ENCODE measurements at places on chromosomes 6 and 20.

- no peak for DNase-seq
Observed at GRCh38 chr20:19407736-19408135, 195.3 kb downstream of the SLC24A3 start.

DNA sequence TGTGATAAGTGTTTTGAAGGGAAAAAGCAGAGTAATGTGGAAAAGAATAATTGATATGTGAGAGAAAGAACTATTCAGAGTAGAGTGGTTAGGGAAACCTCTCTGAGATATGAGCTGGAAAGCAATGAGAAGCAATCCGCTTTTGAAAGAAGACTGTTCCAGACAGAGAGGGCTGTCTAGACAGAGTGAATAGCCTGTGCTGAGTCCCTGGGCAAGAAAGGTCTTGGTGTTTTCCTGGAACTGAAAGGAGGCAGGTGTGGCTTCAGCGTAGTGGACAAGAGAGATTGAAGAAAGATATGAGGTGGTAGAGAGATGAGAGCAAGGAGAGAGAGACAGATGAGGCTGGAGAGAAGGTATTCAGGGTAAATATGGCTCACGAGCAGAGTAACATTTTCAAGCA, 190.8 kb downstream of the UBE3D start:
- DNase-seq: no peak

DNA sequence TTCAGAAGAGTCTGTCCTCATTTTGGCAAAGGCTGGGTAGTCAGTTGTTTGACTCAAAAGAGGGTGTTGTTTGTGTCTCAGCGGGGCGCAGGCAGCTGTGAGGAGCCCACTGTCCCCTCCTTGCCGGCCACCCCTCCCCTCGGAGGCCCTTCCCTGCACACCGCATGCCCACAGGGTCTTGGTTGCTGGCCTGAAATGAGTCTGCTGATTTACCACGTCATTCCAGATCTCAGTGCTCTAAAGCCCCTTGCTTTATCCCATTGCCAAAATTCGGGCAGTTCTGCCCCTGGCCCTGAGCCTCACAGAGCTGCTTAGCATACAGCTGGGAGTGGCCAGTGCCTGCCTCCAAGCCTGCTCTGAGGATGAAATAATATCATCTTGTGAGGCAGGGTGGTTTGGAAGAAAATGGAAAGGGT, 220.7 kb downstream of the UST start:
- DNase-seq: no peak

GRCh38 chr6:101758368-101758767, 364.9 kb downstream of the GRIK2 start:
- no peak for DNase-seq

- no peak for DNase-seq
Observed at GRCh38 chr6:27874016-27874415, 38.2 kb downstream of the OR2B2 start.

- peak; percentile 29 for DNase-seq
Observed at GRCh38 chr6:84763886-84764331, 489 bp downstream of the TBX18 start.

- DNase-seq: no peak
Observed at GRCh38 chr6:5566718-5567117, 305.4 kb downstream of the FARS2 start.

Data from GM04504 (cell line).